Neural crest cell (in vitro differentiated cells): ENCODE measurements at places on chromosomes 4 and X.

DNA sequence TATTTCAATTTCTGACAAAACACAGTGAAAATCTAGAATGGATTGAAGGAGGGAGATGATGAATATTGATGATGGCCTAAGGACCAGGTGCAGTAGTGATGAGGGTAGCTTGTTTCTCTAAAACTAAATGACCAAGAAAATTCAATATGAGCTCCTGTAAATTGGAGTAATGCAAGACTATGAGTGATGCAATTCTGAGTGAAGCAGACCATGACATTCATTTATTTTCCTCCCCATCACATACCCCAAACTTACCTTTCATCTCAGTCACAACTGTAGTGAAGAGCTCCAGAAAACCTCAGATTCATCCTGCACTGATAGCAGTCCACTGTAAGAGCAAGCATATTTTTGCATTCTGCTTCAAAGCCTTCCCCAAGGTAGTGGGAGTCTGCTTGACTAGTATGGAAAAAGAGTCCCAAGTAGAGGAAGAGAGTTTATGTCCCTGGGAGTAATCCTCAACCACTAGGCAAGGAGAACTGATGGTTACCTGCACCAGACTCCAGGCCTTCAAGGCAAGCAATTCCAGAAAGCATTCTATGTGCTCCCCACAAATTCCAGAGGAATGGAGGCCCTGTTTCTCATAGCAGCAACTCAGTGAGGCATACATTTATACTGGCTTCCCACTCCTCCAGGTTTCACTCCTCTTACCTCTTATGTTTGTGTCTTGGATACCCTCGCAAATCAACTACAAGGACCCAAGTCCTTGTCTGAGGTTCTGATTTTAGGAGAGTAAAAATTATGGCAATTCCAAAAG is 47.2 kb downstream of the CXCL1 start:
- DNase-seq, result no peak

- DNase-seq, result no peak
Observed at GRCh38 chr4:138773321-138773720, 242.3 kb upstream of the NOCT start.

GRCh38 chr4:168766604-168767316 is 243.3 kb downstream of the CBR4 start:
- DNase-seq, result no peak

DNA sequence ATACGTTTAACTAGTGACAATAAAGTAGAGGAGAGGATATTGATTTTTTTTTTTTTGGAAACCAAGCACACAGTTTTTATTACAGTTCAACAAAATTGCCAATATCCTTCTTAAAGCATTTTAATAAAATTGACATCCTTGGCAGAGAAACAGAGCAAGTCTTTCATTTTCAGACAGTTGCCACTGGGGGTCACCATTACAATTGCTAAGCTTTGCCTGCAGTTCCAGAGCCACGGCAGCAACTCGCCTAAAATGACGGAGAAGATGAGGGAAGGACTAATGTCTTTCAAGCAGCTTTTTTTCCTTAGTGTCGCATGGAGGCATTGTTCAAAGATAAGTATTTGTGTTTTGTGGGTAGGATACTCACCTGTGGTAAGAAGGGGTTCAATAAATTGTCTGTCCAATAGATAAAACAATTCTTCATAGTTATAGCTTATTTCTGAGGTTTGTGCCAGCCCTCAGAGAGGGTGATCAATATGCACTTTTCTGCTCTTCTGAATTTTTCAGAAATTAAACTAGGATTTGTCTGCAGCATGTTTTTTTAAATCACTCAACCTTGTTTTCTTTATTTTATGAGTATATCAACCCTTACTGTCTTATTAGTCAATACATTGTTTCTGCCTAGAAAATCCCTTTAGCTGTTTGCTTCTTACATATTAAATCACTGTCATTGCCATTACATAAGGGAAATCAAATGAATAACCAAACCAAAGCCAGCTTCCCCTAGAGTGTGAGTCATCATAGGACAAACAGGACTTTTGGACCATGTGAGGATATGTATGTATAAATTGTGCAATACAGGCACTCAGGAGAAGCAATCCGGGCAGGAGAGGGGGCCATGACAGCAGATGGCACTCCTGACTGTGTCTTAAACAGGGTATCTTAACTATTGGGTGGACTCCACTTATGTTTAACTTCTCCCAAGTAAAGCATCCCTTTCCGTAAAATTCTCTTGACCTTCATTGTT is 508.1 kb upstream of the ARX start:
- DNase-seq, result peak; percentile 15

DNA sequence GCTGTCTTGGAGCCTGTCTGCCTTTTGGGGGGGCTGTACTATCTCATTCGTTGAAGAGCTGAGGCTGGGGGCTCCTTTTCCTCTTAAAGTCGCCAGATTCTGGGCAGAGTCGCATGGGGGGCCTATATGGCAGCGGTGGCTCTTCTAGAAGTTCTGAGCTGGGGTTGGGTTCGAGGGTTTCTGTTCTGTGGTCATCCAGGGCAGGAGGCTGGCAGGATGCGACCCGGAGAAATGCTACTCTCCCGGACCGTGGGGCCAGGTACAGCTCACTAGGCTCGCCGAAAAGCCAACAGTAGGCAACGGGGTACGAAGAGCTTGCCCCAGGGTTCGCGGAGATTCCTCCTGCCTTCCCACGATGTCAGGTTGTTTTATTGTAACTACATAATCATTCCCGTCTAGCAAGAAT is 1.9 kb upstream of the CITED1 start:
- DNase-seq, result no peak

DNA sequence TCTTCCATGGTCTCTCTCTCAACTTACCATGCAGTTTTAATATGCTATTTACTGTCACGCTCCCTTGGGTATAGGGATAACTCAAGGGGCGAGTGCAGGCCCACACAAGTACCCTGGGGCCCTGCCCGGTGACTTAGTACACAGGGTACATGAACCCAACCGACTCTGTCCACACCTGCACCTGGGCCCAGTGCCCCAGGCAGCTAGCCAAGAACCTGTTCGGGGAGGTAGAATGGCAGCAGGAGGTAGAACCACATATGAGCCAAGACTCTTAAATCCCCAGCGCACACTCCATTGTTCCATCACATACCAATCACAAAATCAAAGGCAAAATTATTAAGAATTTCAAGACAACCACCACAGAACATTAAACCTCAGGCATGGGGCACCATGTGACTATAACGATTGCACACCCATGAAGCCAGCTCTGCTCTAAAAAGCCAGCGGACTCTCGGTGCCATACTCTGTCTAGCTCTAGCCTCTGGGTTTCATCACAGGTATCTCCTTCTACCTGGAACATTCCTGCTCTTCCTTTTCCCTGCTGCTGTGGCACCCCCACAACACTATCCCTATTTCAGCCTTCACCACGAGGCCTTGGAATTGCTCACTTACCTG is 14.6 kb downstream of the PHF8 start:
- DNase-seq, result no peak

GRCh38 chr4:16671741-16672140 is 226.7 kb downstream of the LDB2 start:
- no peak for DNase-seq

GRCh38 chr4:13597604-13598003 is 29.9 kb downstream of the BOD1L1 start:
- DNase-seq, result no peak

- no peak for DNase-seq
Observed at GRCh38 chr4:87192145-87192919, 28.1 kb downstream of the KLHL8 start.

GRCh38 chrX:66717926-66718325 is 79.0 kb upstream of the EDA2R start:
- DNase-seq, result no peak

DNA sequence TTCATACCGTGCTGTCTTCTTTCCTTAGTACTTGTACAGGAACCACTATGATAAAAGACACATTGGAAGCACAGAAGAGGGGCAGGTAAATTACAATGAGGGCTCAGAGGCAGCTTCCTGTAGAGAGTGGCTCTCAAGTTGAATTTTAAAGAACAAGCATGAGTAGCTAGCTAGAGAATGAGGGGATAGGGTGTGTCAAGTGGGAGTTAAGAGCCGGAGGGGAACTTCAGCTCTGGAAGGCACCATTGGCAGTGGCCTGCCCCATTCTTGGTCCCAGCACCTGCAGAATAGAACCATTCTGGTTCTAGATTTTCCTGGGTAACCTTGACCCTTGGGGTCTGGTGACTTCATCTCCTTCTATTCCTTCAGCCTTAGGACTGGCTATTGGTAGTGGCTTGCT is 34.0 kb upstream of the JADE1 start:
- DNase-seq, result no peak

GRCh38 chr4:156950090-156950489 is 21.5 kb downstream of the PDGFC start:
- no peak for DNase-seq
